Smooth muscle cell of the coronary artery (primary cell): ENCODE measurements at places on chromosomes 13 and 19. TPM values are rescaled to one million over a fixed set of nuclear protein-coding genes. Genes with fewer than 3 reads are reported as not detected.

ZNF382 gene
- total RNA-seq, result 3.7 and 7.3 TPM in 2 replicates

KCNJ14 gene
- total RNA-seq, result 0.23 and 0.59 TPM in 2 replicates

RASL11A gene
- 2.5 and 11.7 TPM in 2 replicates for total RNA-seq

VWA8 gene
- total RNA-seq, result 18.0 and 18.7 TPM in 2 replicates

CYSLTR2 gene
- total RNA-seq, result not detected in 2 replicates

CGB8 gene
- total RNA-seq, result not detected in 2 replicates

ZNF93 gene
- 1.5 and 3.2 TPM in 2 replicates for total RNA-seq

PCDH17 gene
- total RNA-seq, result 0.08 and 0.12 TPM in 2 replicates

ZNF555 gene
- 5.7 and 5.8 TPM in 2 replicates for total RNA-seq

PCDH8 gene
- total RNA-seq, result not detected in 2 replicates

TRPC4 gene
- 2.6 and 10.1 TPM in 2 replicates for total RNA-seq

RASGRP4 gene
- not detected in 2 replicates for total RNA-seq

ERICH6B gene
- not detected in 2 replicates for total RNA-seq

SIGLEC12 gene
- not detected in 2 replicates for total RNA-seq

ZNF98 gene
- not detected in 2 replicates for total RNA-seq

ETV2 gene
- 0.23 and 0.47 TPM in 2 replicates for total RNA-seq
